ENCODE measurements at places on chromosomes 2 and 18. TPM values are rescaled to one million over a fixed set of nuclear protein-coding genes. Genes with fewer than 3 reads are reported as not detected.

EFEMP1 gene
- total RNA-seq: 3.5 TPM

FAM237A gene
- total RNA-seq: not detected

IL36G gene
- total RNA-seq: not detected

GBX2 gene
- total RNA-seq: 0.31 TPM

MRPL44 gene
- total RNA-seq: 46.1 TPM

INPP1 gene
- 3.0 TPM for total RNA-seq

PID1 gene
- 1.9 TPM for total RNA-seq

- DNase-seq: peak; percentile 91
Observed at GRCh38 chr2:70871398-70872211, 36.0 kb upstream of the CD207 start.

DNA sequence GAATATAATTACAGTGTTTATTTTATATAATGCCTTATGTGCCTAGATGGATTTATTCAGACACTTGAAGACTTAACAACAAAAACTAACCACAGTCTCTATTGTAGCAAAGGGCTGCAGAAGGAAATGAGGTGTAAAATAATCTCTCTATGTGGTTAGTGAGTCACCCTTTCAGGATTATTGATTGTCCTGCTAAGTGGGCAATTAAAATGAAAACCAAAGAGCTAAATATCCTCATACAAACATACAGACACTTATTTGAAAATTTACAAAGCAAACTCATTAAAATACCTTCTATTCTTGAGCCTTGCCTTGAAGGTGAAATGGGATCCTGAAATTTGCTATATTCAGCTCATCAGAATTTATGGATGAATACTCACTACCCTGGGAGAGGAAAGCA lies 27.7 kb upstream of the DCC start:
- no peak for DNase-seq

- no peak for DNase-seq
Observed at GRCh38 chr2:234735829-234736228, 216.0 kb upstream of the SH3BP4 start.

- no peak for DNase-seq
Observed at GRCh38 chr2:54107903-54108615, 7.4 kb upstream of the ACYP2 start.

- no peak for DNase-seq
Observed at GRCh38 chr2:64392529-64392928, 61.4 kb upstream of the LGALSL start.

GRCh38 chr18:76495435-76496193 lies 572 bp upstream of the ZNF516 start:
- DNase-seq: peak; percentile 70

DNA sequence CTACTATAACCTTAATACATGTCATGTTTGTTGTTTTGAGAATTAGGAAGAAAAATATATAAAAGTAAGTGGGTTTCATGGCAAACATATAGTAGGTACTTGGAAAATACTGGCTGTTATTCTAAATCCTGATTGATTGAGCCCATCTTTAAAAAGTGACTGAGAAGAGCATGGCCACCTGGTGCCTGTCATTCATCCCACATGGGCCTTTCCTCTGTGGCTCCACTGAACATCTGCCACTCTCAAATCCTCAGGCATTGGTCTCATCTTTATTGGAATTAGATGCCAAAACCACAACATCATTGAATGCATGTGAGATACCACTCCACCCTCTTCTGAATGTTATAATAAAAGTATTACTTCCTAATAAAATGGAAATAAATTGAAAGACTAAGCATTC lies 101.6 kb upstream of the TTN start:
- DNase-seq: no peak

DNA sequence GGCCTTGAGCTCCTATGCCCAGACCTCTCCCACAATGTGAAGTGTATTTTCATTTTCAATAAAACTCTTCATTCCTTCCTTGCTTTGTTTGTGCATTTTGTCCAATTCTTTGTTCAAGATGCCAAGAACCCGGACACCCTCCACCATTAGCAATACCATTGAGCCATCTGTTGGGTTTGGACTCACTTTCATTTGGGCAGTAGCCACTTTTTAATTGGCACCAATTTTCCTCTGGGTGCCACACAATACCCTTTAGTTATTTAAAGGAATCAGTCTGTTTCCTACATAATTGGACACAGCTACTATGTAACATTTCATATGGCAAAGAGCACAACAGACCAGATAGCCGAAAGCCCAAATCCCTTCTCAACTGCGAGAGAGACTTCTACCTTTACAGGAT lies 22.5 kb upstream of the SLC35G4 start:
- no peak for DNase-seq
